Activated naive CD4-positive, alpha-beta T cell (primary cell): ENCODE measurements at places on chromosomes 12 and 14.

- no peak for DNase-seq
These were observed 49.8 kb downstream of the B4GALNT3 start for GRCh38 chr12:509500-509899.

GRCh38 chr14:74913986-74914573, 9.0 kb downstream of the RPS6KL1 start:
- DNase-seq = no peak

DNA sequence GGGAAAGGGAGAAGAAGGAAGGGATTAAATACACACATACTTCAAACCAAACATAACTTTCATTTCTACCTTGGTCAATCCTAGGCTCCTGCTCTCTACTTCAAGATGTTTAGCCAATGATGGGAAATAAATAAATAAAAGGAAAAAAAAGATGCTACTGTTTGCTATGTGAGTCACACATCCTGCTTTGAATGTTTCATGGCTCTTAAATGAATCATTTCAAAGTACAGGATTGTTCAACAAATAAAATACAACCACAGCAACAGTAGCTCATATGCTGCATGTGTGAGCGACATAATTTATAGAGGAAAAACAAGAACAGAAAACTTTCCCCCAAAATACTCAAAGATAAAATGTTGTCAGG, 54.3 kb upstream of the NPFF start:
- DNase-seq = no peak

- no peak for DNase-seq
These were observed 9.8 kb downstream of the TTC9 start for GRCh38 chr14:70651522-70651921.

DNA sequence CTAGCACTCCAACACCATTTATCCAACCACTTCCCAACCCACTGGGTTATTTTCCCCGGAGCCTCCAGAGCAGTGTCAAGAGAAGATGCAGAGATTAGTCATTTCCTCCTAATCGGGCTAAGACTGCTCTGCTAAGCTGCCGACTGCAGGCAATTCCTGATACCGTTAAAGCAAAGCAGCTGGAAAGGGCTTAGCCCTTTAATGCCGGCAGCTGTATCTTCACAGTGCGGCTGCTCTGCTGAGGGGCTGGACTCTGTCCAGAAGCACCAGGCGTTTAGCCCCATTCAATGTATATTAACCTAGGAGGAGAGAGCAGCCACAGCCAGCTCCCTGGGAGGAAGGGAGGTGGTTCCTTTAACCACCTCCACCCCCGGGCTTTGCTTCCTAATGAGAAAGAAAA, 11.1 kb downstream of the AQP6 start:
- no peak for DNase-seq

DNA sequence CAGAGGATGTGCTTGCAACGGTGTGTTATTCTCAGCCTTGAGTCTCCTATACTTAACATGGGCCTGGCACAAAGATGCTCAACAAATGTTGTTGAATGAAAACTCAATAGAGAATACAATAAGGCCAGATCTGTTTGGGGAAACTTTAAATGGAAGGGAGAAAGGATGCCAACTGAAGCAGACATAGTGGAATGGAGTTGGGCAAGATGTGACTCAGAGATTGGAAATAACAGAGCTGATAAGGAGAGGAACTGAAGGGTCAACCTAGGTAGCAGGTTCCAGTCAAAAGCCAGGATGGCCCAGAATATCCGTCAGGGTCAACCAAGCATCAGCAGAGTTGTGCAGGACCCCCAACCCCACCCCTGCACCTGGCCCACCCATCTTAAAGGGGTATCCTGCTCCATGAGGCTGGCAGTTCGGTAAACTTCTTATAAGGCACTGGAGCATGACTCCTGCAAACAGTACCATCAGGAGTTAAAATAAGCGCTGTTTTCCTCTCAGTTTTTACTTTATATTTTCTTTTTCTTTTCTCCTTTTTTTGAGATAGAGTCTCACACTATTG, 1.1 kb upstream of the BCDIN3D start:
- no peak for DNase-seq

- no peak for DNase-seq
These were observed 17.8 kb downstream of the PPHLN1 start for GRCh38 chr12:42343721-42344120.

DNA sequence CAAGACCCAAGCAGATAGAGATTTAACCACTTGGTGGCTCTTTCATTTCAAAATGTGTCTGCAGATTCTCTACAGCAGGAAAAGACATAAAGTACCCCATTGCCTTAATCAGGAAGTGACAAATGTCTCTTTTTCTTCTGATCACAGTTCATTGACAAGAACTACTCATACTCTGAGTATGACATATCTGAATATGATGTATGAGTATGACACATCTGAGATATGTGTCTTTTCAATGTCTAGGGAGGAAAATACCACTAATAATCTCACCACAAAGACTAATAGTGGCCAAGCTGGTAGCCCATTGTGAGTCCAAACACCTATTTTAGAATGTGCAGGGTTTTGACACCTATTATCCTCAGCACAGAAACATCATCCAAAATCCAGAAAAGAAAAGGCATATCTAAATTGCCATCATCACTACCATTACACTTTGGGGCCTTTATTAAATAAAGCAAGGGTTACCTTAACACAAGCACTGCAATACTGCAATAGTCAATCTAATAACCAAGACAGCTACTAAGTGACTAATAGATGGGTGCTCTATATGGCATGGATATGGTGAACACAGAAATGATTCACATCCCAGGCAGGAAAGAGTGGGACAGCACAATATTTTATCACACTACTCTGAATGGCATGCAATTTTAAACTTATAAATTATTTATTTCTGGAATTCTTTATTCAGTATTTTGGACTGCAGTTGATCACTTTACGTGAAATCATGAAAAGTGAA, 243.7 kb upstream of the FAR2 start:
- no peak for DNase-seq

GRCh38 chr14:95137164-95137803, 20.0 kb downstream of the DICER1 start:
- no peak for DNase-seq

- DNase-seq = no peak
These were observed 52.2 kb upstream of the TRHDE start for GRCh38 chr12:72219937-72220336.

DNA sequence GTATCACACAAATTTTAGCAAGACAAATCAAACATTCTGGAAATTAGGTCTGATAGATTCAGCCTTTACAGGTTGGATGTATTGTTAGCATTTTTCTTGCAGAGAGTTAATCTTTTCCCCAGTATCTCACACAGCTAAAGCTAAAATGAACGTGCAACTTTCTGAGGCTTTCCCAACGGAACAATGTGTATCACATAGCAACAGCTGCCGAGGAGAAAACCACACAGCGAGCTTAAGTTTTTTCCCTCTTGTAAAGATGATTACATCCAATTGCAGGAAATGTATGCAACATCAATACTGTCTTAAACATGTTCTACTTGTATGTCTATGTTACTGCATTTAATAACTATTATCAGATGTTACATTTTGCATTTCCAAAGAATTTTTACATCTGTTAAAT, 182.2 kb downstream of the CCDC59 start:
- no peak for DNase-seq

GRCh38 chr12:31363416-31363809, 37.5 kb upstream of the SINHCAF start:
- no peak for DNase-seq

DNA sequence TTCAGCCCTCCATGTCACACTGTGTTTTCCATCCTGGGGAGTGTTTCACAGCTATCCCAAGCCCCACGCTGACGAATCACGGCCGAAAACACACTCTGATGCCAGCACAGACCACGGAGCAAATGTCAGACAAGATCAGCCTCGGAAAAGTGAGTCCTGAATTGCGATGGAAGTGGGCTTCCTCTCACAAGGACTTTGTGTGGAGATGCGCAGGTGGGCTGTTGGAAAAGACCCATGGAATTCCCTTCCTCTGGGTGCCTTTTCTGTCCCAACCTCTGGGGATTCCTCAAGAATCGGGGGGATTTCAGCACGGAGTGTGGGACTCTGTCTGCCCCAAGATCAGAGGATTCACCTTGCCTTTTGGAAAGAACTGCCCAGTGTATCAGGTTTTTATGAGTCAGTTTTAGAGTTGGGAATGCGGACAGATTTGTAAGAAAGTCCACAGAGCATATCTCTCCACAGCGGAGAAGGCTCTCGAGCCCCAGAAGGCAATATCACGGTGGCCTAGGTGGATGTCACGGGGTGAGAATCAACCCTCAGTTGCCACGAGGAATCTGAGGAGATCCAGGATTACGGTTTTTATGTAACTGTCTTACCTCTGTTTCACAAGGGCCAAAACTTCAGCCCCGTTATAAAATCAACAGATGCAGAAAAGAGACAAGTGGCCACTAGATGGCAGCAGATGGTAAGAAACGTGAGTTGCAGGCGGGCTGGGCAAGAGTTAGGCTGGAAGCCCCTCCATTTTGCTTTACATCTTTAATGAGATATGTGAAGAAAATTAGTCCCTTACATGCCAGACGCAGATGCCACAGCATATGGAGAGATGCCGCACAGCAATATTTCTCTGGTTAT, 201.9 kb downstream of the DAD1 start:
- DNase-seq = no peak

DNA sequence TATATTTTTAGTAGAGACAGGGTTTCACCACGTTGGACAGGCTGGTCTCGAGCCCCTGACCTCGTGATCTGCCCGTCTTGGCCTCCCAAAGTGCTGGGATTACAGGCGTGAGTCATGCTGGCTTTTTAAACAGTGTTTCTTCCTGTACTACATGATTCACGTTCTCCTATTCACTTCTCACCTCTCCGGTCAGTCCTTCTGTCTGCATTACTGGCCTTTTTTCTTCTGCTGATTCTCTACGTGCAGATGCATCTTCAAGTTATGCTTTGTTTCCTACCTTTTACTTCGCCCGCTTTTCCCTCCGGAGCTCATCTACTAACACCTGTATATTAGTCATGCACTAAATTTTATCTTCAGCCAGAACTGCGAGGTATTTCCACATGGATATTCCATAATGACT, 296.2 kb upstream of the FLRT2 start:
- DNase-seq = no peak

GRCh38 chr12:16913832-16914490, 308.0 kb upstream of the LMO3 start:
- no peak for DNase-seq

DNA sequence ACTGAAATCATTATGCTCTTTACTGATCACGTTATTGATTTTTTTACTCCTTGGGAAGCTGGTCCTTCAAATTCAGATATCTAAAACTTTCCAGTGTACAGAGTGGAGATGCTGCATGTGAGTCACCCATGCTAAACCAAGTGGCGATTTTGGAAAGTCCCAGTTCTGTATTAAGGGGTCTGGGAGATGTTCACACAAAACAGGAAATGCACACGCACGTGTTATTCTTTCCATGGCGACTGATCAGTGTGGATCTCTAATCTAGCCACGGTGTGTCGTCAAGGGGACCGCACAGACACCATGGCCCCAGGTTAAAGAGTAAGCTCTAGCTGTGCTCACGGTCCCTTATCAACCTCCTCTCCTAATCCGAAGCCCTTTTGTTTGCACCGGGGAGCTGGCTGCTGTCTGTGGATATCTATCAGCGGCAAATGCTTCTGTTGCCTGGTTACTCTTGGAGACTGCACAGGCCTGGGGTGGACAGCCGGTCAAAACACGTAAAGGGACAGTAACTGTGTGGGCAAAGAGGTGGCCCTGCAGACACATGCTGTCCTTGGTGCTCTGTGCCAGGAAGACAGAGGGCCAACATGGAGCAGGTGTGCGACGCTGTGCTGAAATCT, 96.6 kb downstream of the RIMBP2 start:
- no peak for DNase-seq

- DNase-seq = no peak
These were observed 113.4 kb downstream of the NT5DC3 start for GRCh38 chr12:103727638-103728037.

DNA sequence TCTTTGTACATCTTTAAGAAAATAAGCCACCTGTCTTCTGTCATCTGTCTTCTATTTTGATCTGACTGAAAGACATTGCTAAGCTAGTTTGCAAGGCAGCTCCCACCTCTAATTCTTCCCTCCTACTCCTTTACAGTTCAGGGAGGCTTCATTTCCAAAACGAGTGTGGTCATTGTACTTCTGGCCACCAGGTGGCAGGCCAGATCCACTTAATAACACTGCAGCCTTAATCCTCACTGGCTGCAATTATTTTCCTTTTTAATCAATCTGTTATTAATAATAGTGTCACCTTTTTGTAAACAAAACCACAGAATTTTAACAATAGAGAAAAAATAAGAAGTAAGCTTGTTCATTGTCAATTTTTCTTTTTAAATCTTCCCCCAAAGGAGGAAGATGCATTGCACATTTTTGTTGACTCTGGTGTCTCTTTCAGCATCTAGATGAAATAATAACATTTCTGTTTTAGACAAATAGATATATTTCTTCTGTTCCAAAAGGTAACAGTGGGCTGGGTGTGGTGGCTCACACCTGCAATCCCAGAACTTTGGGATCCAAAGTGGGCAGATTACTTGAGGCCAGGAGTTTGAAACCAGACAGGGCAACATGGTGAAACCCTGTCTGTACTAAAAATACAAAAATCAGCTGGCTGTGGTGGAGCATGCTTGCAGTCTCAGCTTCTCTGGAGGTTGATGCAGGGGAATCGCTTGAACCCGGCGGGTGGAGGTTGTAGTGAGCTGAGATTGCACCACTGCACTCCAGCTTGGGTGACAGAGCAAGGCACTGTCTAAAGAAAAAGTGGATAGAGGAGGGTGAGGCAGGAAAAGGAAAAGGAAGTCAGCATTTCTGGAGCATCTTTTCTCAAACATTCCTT, 23.3 kb downstream of the GABARAPL1 start:
- DNase-seq = no peak

DNA sequence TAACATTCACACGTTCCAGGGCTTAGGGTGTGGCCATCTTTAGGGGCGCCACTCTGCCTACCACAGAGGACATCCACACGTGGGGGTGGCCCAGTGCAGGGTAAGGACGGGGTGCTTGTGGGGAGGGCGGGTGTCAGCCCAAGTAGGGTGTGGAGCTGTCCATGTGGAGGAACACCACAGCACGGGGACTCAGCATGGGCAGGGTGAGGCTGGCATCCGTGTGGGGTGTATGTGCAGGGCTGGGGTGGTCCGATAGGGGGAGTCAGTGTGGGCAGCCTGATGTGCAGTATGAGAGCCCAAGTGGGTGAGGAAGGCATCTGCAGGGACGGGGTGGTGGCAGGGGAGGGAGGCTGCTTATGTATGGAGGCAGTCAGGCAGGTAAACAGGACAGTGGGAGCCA, 17.7 kb downstream of the PSMC1 start:
- DNase-seq = no peak

GRCh38 chr14:75612157-75612556, 33.7 kb downstream of the FLVCR2 start:
- DNase-seq = no peak

GRCh38 chr12:56031987-56032386, 9.7 kb upstream of the RPS26 start:
- DNase-seq = no peak
